ENCODE measurements at places on chromosomes 4 and X. TPM values are rescaled to one million over a fixed set of nuclear protein-coding genes. Genes with fewer than 3 reads are reported as not detected.
A peak's percentile ranks its signal among the peaks of the same experiment; 100 is the strongest.

NKX3-2 gene
- polyA plus RNA-seq = 0.27 TPM

DNA sequence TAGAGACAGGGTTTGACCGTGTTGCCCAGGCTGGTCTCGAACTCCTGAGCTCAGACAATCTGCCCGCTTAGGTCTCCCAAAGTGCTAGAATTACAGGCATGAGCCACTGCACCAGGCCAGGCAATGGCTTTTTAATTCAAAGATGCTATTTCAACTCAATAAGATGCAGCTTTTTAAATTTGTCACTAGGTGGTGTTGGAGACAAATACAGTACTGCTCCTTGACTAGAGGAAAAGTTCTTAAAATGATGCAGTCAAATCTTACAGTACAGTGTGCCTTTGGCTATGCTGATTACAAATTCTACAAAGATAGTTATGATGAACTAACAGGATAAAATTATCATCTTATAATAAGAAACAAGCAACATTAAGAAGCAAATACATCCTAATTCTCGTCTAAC is 441.1 kb downstream of the KCNIP4 start:
- DNase-seq = no peak

TLR6 gene
- 1.6 TPM for polyA plus RNA-seq

DNA sequence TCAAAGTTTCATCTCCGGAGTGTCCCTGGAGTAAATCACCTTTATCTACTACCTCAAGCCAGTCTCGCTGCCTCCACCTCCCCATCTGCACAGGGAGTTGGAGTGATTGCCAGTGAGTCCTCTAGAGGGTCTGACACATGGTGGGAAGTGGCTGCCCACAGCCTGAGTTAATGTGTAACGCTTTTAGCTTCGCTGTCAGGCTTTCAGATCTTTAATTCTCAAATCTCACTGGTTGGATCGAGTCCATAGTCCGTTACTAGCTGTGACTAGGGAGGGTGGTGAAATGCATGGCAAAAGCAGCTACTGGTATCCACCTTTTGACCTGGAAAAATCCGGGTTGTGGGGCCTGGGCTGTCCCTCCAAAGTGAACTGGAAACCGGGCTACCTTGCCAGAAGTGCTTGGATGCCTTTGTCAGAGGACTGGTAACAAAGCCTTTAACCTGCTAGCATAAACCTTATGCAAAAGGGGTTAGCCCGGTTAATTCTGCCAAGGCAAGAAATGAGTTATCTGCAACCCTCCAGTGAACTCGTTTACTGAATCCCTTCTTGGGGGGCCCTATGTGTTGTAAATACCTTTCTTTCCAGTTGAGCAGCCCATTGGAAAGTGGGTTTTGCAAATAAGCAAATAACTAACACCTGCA is 5.1 kb upstream of the WDR1 start:
- DNase-seq = no peak

DNA sequence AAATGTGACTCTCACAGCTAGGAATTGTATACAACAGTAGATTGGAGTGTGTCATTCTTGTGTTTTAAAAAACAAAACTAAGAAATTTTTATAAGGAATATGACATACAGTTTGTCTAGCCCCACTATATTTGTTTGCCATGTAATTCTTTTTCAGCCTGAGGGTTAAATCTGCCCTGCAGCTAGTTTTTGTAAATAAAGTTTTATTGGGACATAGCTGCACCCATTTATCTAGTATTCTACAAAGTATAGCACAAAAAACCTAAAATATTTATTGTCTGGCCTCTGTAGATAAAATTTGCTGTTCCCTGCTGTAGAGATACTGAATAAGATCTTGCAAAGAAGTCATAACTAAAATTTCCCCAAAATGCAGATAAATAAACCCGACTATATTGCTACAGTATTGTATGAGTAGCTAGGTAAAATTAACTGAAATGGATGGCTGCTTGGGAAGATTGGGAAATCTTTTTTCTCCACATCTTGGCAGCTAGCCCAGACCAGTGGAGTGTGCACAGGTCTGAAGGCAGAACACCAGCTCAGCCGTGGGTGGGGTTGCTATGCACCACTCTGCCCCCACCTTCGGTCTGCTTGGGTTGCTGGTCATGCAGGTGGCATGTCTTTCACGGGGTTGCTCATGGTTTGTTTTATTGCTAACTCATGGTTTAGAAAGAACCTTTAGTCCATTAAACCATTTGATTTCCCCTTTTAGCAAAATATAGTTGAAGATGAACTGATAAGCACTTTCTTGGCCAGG is 127.9 kb downstream of the KLHL8 start:
- peak; percentile 51 for DNase-seq

DNA sequence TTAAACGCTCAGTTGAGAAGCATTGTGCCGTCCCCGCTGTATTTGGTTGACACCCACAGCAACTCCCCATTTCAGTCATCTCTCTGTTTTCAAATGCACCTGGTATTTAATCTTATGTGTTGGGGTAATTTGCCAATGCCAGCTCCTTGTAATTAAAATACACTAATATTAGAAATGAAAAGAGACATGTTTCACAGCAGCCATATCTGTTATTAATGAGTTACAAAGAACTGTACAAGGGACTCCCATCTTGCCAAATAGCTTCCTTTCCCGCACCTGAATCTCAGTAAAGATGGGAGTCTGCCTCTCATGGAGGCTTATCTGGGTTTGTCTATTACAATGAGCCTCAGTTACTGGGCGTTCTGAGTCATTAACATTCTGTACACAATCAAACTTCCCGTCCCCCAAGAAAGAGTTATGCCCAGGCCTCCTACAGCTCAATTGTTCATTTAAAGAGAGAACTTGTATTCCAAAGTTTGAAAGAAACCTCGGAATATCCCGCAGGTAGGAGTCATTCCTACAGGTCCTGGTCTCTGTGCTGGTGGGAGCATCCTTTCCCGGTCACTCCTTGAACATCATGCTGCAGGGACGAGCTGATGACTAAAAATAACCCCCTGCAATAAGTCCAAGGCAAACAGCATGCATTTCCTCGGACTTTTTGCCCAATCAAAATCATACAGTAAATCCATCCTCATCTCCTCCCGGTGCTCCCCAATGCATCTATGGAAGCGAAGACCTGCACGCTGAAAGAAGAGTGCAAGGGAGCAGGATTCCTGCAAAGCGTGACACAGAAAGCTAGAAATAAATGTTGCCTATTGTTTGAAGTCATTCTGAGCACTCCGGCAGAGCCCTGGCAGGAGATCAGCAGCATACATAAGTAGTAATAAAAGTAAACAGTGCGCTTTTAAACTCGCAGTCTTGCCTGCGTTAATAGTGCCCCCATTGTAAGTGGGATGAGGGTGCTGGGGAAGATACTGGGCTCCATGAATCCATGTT is 926 bp downstream of the NDP start:
- peak; percentile 16 for DNase-seq
